ENCODE measurements at places on chromosomes 11 and 22.

DNA sequence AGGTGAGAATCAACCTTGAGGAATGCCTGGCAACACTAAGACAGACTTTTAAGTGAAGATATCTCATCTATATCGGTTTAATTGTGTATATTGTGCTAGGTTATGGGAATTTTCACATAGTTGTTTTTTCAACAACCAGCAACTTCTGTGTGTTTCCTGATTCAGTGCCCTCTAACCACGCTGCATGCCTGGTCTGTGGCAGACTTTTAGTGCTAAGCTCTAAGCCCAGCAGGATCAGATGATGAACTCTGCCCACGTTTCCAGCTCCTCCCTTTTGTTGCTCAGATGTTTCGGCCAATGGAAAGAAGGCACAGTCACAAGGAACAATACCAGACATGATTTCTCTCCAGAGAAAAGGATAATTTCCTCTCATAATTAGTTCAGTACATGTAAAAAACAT is 1.4 kb upstream of the VWA5A start:
- no peak for DNase-seq

DNA sequence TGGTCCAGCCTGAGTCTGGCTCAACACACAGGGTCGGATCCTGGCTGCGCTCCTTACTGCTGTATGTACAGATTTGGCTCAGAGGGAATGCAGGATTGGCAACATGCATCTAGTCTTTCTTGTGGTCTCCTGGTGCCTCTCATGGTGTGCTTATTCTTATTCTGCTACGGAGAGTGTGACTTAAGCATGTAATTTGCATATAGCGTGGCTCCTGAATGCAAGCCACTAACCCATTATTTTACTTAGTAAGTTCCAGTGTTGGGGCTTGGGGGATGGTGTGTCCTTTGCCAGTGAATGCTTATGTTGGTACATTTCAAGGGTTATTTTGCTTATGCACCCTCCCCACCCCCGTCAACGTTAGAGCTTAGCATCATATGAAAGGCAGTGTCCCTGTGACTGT is 51.2 kb downstream of the PTPRJ start:
- no peak for DNase-seq

DNA sequence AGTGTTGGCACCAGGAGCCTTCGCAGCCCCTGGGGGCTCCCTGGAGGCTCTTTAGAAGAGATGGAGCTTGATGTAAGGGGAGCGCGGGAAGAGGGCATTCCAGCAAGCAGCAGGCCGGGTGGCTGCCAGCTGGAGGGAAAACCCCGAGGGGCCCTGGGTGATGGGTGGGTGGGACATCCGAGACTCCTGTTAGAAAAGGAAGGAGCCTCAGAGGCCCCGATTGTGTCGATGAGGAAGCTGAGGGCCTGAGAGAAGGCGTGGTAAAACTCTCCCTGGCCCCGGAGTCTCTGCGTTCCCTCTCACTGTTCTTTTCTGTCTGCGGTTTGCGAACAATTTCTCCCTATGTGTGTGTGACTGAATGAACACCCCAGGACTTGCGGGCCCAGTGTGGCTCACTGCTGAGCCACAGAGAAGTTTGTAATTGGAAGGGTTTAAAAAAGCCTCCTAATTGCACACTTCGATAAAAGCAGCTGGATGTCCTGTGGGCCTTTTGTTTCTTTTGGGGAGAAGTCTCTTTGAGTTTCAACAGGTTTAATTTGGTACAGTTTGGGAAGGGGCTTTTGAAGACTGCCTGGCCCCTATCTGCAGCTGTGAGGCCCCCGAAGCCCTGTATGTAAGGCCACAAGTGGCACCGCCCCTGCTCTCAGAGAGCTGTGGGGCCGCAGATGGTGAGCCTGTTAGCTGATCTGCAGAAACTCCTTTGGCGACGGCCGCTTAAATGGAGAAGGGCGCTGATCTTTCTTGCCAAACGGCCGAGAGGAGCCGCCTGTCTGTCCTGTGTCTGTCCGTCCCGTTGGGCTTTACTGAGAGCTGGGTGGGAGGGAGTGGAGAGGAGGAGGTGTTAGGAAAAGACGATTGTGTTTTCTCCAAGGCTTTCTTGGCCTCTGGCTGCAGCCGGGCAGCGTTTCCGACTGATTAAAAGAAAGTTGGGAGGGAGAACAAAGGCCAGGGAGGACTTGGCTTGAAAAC is 2.0 kb downstream of the FBLN1 start:
- peak; percentile 54 for DNase-seq

DNA sequence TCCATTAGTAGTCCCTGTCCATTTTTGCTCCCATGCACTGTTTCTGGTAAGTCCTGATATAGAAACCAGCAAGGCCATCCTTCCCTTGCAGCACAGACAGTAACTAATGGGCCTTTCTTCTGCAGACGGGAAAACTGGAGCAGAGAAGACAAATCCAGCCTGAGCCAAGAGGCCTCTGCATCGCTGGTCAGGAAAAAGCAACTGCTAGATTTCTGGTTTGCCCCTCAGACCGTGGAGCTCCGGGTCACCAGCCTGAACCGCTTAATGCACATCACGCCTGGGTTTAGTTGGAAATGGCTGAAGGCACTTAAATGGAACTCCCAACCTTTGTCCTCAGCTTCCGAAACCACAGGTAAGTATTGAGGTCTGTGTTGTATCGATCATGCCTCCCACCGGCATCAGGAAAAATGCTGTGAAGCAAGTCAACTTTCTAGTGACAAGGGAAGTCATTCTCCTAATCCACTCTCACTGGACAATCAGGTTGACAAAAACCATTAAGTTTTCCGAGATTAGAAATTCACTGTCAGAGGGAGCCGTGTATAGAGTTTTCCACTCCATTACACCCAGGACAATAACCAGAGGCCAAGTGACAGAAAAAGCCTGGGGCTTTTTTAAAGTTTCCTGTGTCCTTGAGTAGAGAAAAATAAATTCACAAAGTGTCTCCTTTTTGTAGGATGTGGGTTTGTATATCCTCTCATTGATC is 14.8 kb upstream of the LMO2 start:
- DNase-seq = no peak

- no peak for DNase-seq
Measured at GRCh38 chr11:70399681-70400112, 1.4 kb downstream of the CTTN start.

DNA sequence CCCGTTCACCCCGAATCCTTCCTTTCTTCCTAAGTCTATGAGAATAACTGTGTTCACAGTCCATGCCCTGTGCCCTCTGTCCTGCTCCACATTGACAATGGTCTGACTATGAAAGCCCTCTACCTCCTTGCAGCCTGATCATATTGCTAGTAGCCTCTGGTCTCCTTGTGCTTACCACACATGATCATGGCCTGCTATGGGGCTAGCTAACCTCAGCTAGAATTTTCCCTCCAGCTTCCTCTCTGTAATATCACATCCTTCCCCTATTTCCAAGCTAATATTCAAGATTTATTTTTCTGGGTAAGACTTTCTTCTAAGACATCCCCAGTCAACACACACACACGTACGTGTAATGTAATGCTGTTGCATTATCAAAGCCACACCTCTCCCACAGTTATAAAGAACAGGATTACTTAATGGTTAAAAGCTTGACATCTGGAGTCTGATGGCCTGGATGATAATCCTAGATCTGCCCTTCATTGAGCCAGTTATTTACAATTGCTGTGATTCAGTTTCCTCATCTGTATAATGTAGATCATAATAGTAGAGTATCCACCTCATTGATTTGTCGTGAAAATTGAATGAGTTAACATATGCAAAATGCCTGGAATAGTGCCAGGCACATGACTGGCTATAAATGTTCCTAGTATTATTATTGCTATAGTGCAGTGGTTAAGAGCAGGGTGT is 214.4 kb upstream of the BLID start:
- DNase-seq = peak; percentile 29

Measured in SK-N-DZ (cell line).